Right forelimb (tissue), 1 donor: ENCODE measurements at places on chromosomes 1 and 21.
A peak's percentile ranks its signal among the peaks of the same experiment; 100 is the strongest.

DNA sequence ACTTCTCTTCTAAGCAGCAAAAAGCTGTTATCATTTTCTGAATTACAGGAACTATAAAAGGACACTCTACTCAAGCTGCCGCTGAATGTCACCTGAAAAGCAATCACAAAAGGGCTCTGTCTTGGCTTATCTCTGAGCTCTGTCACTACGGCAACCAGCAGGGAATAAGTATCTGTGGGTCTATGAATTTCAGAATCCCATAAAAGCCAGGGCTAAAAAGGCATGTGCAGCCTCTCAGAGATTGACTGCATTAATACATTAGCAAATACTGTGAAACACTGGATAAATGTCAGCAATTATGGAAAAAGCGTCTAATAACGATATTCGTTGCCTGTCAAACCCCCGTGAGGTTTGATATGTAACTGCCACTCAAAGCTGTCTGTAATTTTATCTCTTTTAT is 210.2 kb upstream of the DMRTA2 start:
- DNase-seq: no peak

GRCh38 chr1:12754738-12755137 is 8.7 kb downstream of the CFAP107 start:
- no peak for DNase-seq

- DNase-seq: no peak
Observed at GRCh38 chr1:116538544-116538943, 32.3 kb downstream of the CD58 start.

- DNase-seq: no peak
Observed at GRCh38 chr1:89114662-89115061, 11.3 kb downstream of the GBP2 start.

- DNase-seq: no peak
Observed at GRCh38 chr1:116067566-116067890, 43.7 kb upstream of the MAB21L3 start.

- no peak for DNase-seq
Observed at GRCh38 chr1:66270119-66270812, 263.7 kb upstream of the SGIP1 start.

- DNase-seq: no peak
Observed at GRCh38 chr1:153374071-153374470, 1.4 kb downstream of the S100A12 start.

DNA sequence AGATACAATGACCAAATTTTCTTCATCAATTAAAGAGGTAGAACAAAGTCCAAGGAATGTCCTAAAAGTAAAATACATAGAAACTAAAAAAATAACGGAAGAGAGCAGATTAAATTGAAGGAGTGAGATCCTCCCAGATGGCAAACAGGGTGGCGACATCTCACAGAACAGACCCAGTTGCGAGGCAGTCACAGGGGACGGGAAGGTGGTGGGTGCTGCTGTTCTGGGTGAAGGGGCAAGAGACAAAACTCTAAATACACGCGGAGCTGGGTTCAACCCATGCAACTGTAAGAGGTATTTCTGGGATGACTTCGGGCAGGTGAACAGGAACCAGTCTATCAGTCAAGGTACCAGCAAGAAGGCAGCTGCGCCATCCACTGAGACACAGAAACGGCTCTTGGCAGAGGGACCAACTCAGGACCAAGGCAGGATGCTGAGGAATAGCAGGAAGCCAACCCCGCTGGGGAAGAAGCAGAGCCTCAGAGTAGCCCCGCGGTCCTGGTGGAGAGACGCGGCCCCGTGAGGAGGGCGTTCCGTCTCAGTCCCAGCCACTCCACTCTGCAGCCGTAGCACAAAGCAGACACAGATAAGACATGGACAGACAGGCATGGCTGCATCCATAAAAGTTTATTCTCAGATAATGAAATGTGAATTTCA is 32.2 kb downstream of the WDR4 start:
- DNase-seq: peak; percentile 15

DNA sequence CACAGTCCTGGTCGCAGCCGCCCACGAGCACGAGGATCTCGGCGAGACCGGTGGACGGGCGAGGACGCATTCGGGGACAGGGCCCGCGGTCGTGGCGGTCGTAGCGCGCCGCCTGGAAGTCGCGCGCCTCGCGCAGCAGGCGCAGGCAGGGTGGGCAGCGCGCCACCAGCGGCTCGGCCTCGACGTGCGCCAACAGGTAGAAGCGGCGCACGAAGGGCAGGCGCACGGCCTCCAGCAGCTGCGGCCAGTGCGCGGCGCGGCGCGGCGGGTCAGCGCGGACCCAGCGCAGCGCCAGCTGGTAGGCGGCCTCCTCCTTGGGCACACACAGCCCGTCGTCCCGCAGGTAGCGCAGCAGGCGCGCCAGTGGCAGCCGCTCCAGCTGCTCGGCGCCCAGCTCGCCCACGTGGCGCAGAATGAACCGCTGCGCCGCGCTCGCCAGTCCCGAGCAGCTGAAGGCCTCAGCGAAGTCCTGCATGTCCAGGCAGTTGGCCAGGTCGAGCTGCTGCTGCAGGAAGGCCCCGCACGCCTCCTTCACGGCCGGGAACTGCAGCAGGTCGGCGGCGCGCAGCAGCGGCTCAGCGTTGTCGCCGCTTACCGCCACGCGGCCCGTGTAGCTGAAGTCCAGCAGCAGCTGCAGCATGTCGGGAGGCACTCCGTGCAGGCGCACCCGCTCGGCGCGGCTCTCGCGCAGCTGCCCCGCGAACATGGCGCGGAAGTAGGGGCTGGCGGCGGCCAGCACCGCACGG is 573 bp downstream of the KLHL21 start:
- peak; percentile 69 for DNase-seq

DNA sequence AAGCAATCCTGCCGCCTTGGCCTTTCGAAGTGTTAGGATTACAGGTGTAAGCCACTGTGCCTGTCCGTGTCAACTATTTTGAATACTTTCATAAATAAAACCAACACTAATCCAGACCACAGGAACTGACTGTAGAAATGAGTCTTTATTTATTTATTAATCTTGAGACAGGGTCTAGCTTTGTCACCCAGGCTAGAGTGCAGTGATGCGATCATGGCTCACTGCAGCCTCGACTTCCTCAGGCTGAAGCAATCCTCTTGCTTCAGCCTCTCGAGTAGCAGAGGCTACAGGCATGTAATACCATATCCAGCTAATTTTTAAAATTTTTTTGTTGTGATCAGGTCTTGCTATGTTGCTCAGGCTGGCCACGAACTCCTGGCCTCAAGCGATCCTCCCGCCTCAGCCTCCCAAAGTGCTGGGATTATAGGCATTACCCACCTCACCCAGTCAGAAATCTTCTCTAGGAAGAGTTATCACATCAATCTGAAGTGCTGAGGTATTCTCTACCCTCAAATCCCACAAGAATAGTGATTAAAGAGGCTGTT is 21.7 kb upstream of the CPLANE2 start:
- DNase-seq: no peak

GRCh38 chr1:28441674-28442073 is 64.2 kb upstream of the RCC1 start:
- DNase-seq: no peak

GRCh38 chr1:62601457-62601856 is 4.1 kb downstream of the ANGPTL3 start:
- no peak for DNase-seq

DNA sequence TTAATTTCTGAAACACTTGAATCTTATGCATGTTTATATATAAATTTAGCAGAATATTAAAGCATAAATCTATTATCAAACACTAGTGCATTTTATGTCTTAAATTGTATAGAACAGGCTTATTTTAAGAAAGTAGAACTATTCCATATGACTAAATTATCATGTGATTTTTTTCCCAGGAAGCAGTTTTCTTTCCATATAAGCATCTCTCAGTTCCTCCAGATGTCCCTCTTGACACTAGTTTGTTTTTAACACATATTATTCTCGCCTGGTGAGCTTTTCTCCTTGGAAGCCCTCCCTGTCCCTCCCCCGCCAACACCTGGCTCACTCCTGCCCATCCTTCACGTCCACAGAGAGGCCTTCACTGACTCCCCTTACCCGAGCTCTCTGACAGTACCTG is 48.3 kb upstream of the BCAR3 start:
- no peak for DNase-seq

DNA sequence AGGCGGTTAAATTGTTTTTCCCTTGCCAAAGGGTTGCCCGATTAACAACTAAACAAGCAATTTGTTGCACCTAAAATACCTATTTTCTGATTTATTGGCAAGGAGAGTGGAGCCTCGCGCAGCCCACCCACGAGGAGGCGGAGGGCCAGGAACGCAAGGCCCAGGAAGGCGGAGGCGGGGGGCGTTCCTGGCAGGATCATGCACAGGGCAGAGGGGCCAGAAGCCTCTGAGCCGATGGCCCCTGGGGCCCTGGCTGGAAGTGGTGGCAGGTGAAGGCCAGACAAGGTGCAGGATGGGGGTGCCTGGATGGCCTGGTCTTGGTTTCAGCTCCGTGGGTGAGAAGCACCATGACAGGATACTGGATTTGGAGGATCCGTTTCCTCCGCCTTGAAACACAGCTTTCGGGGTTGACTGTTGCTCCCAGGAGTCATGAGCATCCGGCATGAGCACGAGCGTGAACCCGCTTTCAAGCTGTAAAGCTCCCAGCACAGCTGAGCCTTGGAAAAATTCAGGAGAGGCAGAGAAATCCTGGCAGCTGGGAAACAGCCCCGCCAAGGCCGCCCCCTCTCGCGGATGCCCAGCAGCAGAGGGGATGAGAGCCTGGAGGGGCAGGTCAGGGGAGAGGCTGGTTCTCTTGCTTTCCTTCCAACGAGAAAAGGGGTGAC is 35.0 kb downstream of the AJAP1 start:
- DNase-seq: no peak
